ENCODE measurements at places on chromosomes 3 and 15. TPM values are rescaled to one million over a fixed set of nuclear protein-coding genes. Genes with fewer than 3 reads are reported as not detected.
A peak's percentile ranks its signal among the peaks of the same experiment; 100 is the strongest.

DNA sequence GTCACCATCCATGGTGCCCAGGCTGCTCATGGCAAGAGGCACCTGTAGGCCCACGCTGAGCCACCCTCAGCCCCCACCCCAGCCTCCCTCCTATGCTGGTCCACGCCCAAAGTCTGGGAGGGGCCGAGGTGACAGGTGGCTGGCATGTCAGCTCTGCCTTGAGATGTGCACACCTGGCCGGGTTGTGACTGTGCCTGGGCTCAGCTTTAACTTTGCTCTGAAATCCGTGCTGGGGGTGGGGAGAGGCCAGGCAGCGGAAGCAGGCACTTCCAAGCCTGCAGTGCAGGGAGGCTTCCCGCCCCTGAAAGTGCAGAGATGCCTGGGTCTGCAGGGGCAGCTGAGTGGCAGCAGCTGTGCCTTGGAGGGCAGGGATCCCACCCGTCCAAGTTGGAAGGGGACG lies 1124.8 kb downstream of the SI start:
- no peak for DNase-seq

- peak; percentile 69 for DNase-seq
These were observed 114.1 kb downstream of the ZNF609 start for GRCh38 chr15:64574301-64575017.

- no peak for DNase-seq
These were observed 168.6 kb downstream of the GRM7 start for GRCh38 chr3:7029562-7029961.

- no peak for DNase-seq
These were observed 56.1 kb upstream of the PRR23C start for GRCh38 chr3:139100821-139101220.

KCNMB3 gene
- 0.50 TPM for polyA plus RNA-seq

- no peak for DNase-seq
These were observed 42.9 kb downstream of the CDIN1 start for GRCh38 chr15:36622197-36622795.

DCLK3 gene
- polyA plus RNA-seq = not detected

CCDC80 gene
- polyA plus RNA-seq = 2,264 TPM

SEMA3B gene
- 7.6 TPM for polyA plus RNA-seq

GRCh38 chr3:48370333-48370713 lies 1.7 kb upstream of the FBXW12 start:
- no peak for DNase-seq

CD200R1 gene
- polyA plus RNA-seq = not detected

MEGF11 gene
- 0.14 TPM for polyA plus RNA-seq

DNA sequence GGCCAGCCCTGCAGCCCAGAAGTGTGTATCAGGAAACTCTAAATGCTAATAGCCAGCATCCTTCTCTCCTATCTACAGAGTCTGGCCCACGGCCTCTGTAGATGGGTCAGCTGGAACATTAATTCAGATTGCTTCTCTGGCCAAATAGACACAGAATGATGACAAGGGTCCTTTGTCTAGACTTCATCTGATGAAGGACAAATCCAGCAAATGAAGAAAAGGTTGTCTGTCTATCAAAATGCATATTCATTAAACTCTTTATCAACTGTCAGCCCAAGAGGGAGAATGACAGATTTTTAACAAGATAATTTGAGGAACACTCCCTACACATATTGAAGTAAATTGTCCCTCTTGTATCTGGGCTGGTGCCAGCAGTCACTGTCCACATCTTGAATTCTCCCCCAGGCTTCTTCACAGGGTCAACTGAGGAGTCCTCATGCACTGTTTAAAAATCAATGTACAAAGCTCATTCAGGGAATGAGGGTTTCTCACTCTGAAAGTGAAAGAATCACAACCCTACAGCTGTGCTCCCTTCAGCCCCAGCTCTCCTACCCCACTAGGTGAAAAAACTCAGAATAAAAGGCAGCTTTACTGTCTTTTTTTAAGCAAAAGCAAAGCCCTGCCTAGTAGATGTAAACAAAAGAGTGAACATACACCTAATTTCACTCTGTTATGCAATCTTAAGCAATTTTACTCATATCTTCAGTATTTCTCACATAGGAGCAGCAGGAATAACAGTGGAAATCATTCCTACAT lies 507.7 kb downstream of the IGSF11 start:
- DNase-seq = no peak
